ENCODE measurements at places on chromosomes 2 and 18. TPM values are rescaled to one million over a fixed set of nuclear protein-coding genes. Genes with fewer than 3 reads are reported as not detected.

CAPN13 gene
- not detected for total RNA-seq

IGFBP2 gene
- total RNA-seq: 657 TPM

ZBTB7C gene
- 22.4 TPM for total RNA-seq

GRCh38 chr2:120555092-120555491 is 180.6 kb upstream of the GLI2 start:
- no peaks in the 10 kb centered on the region for H3K36me3 ChIP-seq
- DNase-seq: no peak
- no peaks in the 10 kb centered on the region for H3K4me1 ChIP-seq

- H3K4me1 ChIP-seq: no peaks in the 10 kb centered on the region
- H3K36me3 ChIP-seq: no peaks in the 10 kb centered on the region
- no peak overlapping the region for H3K27ac ChIP-seq
- no peak overlapping the region for H3K4me3 ChIP-seq
- no peaks in the 10 kb centered on the region for H3K27me3 ChIP-seq
Observed at GRCh38 chr2:42336361-42336965, 24.6 kb downstream of the COX7A2L start.

GRCh38 chr18:12679183-12679786 is 21.4 kb upstream of the SPIRE1 start:
- peak overlapping the region; percentile 34 for H3K27ac ChIP-seq
- no peaks in the 10 kb centered on the region for H3K4me1 ChIP-seq
- no peaks in the 10 kb centered on the region for H3K27me3 ChIP-seq
- H3K4me3 ChIP-seq: no peak overlapping the region

GRCh38 chr2:136128905-136129304 is 11.0 kb upstream of the CXCR4 start:
- H3K27ac ChIP-seq: no peak overlapping the region
- no peak overlapping the region for H3K4me3 ChIP-seq
- H3K27me3 ChIP-seq: no peaks in the 10 kb centered on the region
- DNase-seq: no peak
- H3K36me3 ChIP-seq: no peaks in the 10 kb centered on the region

GRCh38 chr2:206040525-206040924 is 45.4 kb downstream of the INO80D start:
- no peak overlapping the region for H3K4me3 ChIP-seq
- H3K36me3 ChIP-seq: peaks cover 3% of the 10 kb centered on the region

GRCh38 chr18:42113529-42114191 is 158.6 kb downstream of the PIK3C3 start:
- H3K27me3 ChIP-seq: no peaks in the 10 kb centered on the region
- DNase-seq: no peak
- H3K27ac ChIP-seq: no peak overlapping the region
- no peak overlapping the region for H3K4me3 ChIP-seq

GRCh38 chr2:142291969-142292368 is 161.2 kb upstream of the LRP1B start:
- H3K4me3 ChIP-seq: no peak overlapping the region
- H3K4me1 ChIP-seq: no peaks in the 10 kb centered on the region
- H3K27ac ChIP-seq: no peak overlapping the region
- no peak for DNase-seq
- H3K36me3 ChIP-seq: no peaks in the 10 kb centered on the region
- H3K27me3 ChIP-seq: no peaks in the 10 kb centered on the region

- H3K4me3 ChIP-seq: no peak overlapping the region
- H3K27me3 ChIP-seq: no peaks in the 10 kb centered on the region
- no peak for DNase-seq
- no peaks in the 10 kb centered on the region for H3K4me1 ChIP-seq
Observed at GRCh38 chr2:191231995-191232394, 13.2 kb upstream of the MYO1B start.

GRCh38 chr2:111252436-111252835 is 131.7 kb downstream of the BCL2L11 start:
- H3K36me3 ChIP-seq: no peaks in the 10 kb centered on the region
- H3K4me3 ChIP-seq: no peak overlapping the region
- no peak for DNase-seq
- H3K27me3 ChIP-seq: no peaks in the 10 kb centered on the region
- H3K27ac ChIP-seq: no peak overlapping the region
- peaks cover 1% of the 10 kb centered on the region for H3K4me1 ChIP-seq

GRCh38 chr18:8625461-8626092 is 16.3 kb downstream of the RAB12 start:
- H3K4me3 ChIP-seq: no peak overlapping the region
- H3K27me3 ChIP-seq: no peaks in the 10 kb centered on the region
- DNase-seq: no peak
- H3K36me3 ChIP-seq: no peaks in the 10 kb centered on the region

- H3K36me3 ChIP-seq: no peaks in the 10 kb centered on the region
- no peak for DNase-seq
- H3K27ac ChIP-seq: no peak overlapping the region
Observed at GRCh38 chr18:69981948-69982347, 34.3 kb upstream of the CD226 start.

Data from aorta (tissue), 5 donors.